ENCODE measurements at places on chromosomes 12 and 14.

- no peak for DNase-seq
Observed at GRCh38 chr14:34794217-34794616, 79.8 kb upstream of the CFL2 start.

GRCh38 chr12:74449872-74450271, 87.8 kb upstream of the ATXN7L3B start:
- DNase-seq, result no peak

GRCh38 chr12:117119592-117120198, 20.5 kb upstream of the TESC start:
- no peak for DNase-seq

DNA sequence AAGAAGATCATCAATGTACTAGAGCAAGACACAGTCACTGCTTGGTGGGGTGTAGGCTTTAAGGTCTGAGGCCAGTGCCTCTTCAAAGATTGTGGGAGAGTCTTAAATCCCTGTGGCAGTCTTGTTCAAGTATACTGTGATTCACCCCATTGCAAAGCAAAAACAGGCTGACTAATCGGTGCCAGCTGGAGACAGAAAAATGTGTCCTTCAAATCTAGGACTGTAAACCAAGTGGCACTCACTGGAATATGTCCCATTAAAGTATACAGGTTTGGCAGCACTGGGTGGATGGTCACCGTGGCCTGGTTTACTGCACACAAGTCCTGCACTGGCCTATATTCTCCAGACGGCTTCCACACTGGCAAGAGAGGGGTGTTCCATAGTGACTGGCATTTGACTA, 1315.3 kb downstream of the TMEM121 start:
- no peak for DNase-seq

DNA sequence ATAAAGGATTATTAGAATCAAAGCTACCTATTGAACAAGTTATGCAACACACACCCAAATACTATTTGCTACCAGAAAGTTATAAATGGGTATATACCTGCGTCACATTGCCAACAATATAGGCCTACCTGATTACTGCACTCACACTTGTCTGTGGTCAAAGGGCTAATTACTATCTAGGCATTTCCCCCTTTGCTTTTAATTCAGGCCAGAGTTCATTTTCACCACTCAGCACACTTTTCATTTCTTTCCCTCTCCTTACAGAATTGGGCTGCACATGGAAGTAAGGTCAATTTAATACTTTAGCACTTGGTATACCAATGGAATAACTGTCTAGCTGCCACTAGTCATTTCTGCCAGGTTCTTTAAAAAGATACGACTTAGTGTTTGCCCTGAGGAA, 1.7 kb downstream of the SOS2 start:
- no peak for DNase-seq

DNA sequence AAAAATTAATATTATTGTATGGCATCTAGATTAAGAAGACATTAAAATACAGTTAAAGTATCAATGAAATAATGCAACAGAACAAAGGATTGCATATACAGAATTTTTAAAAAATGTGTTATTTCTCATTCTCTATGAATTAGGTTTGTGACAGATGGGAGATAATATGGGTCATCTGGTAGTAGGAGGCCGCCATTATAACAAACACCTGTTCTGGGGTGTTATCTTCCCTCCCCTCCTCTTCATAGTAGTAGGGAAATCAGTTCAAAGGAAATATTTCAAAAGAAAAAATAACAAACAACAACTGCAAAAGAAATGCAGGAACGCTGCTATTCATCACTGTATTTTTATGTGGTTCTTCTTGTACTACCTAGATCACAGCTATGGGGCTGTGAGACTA, 187.0 kb upstream of the ATP2B1 start:
- no peak for DNase-seq

DNA sequence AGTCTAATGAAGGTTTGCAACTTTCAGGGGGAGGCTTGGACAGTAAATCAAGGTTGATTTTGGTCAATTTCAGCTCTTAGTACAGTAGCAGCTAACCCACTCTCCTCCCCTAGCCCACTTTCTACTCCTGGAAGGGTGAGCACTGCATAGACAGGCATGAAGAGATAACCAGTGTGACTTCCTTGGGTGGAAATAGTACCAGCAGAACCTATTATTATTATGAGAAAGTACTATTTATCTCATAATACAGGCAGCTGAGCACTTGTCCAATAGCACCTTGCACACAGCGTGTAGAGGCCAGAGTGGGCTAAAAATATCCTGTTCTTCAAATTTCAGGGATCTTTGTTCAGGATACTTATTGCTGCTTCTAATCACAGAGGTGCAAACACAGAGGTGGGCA, 96.2 kb upstream of the FKBP4 start:
- no peak for DNase-seq

GRCh38 chr14:100474196-100474595, 113.0 kb downstream of the BEGAIN start:
- no peak for DNase-seq

Measured in stimulated activated CD4-positive, alpha-beta T cell treated with anti-CD3 and anti-CD28 coated beads, Interleukin-2, amount 100 ng/mL, for 4 hours (primary cell).